Activated naive CD8-positive, alpha-beta T cell treated with anti-CD3 and anti-CD28 coated beads for 36 hours (primary cell): ENCODE measurements at places on chromosomes 2 and 18. TPM values are rescaled to one million over a fixed set of nuclear protein-coding genes. Genes with fewer than 3 reads are reported as not detected.

- H3K27ac ChIP-seq = no peak overlapping the region
- H3K4me3 ChIP-seq = no peak overlapping the region
- H3K4me1 ChIP-seq = peaks cover 69% of the 10 kb centered on the region
- peaks cover 47% of the 10 kb centered on the region for H3K36me3 ChIP-seq
- DNase-seq = no peak
Observed at GRCh38 chr2:233098618-233099017, 38.5 kb downstream of the INPP5D start.

GRCh38 chr2:85539361-85540132, 579 bp downstream of the MAT2A start:
- H3K4me3 ChIP-seq = peak overlapping the region; percentile 97
- peak overlapping the region; percentile 99 for H3K27ac ChIP-seq
- DNase-seq = peak; percentile 77
- peaks cover 50% of the 10 kb centered on the region for H3K4me1 ChIP-seq
- peaks cover 61% of the 10 kb centered on the region for H3K36me3 ChIP-seq

GRCh38 chr2:205797866-205798265, 115.6 kb downstream of the NRP2 start:
- H3K36me3 ChIP-seq = no peaks in the 10 kb centered on the region
- no peaks in the 10 kb centered on the region for H3K4me1 ChIP-seq
- no peak for DNase-seq
- peaks cover under 1% of the 10 kb centered on the region for H3K27me3 ChIP-seq

- no peak overlapping the region for H3K27ac ChIP-seq
- H3K4me3 ChIP-seq = no peak overlapping the region
- no peaks in the 10 kb centered on the region for H3K36me3 ChIP-seq
- no peaks in the 10 kb centered on the region for H3K27me3 ChIP-seq
Observed at GRCh38 chr2:167592441-167592840, 655.0 kb downstream of the STK39 start.

DNA sequence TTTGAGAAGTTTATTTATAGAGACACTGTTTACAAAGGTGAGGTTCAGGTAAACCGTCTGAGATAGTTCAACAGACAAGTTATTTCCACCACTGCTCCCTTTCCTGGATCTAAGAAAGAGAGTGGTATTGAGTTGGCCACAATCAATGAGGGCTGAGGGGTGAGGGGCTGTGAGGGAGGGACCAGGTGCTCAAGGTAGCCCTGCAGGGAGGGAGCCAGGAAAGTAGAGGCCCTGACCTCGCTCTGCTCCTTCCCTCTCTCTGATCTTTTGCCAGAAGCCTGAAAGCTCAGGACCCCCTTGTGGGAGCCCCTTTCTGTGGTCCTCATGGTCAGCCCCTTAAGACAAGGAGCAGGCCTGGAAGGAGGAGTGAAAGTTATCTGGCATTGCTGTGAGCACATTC, 29.8 kb downstream of the COL4A3 start:
- peaks cover 14% of the 10 kb centered on the region for H3K27me3 ChIP-seq
- no peak for DNase-seq

DNA sequence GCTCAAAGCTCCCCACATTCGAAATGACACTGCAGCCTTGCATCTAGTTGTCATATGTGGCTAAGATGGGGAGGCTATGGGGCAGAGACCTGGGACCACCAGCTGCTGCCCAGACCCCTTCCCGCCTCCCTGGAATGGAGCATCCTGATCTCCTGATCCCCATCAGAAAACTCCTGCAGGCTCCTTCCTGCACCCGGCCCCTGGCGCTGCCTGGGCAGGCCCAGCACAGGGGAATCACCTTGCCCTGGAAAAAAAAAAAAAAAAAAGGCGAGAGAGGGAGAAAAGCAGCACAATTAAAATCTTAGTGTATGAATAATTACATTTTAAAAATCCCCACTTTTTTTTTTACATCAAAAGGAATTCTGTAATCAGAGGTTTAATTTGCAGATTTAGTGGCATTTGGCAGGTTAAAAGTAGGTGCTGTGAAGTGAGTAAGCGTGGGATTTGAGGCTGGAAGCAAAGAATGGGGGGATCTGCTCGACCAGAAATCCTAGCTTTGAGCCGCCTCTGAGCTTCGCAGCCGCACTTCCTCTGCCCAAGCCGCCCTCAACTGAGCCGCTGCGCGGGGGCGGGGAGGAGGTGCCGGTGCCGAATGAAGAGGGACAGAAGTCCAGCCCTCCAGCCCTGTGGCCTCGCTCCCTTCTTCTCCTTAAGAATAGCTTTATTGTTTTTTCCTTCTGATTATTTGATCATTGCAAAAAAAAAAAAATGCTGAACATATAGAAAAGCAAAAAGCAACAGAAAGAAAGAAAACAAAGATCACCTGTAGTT, 30.0 kb downstream of the THNSL2 start:
- peak overlapping the region; percentile 27 for H3K4me3 ChIP-seq
- no peaks in the 10 kb centered on the region for H3K36me3 ChIP-seq
- H3K27ac ChIP-seq = no peak overlapping the region
- DNase-seq = peak; percentile 34
- peaks cover 81% of the 10 kb centered on the region for H3K27me3 ChIP-seq

- no peaks in the 10 kb centered on the region for H3K36me3 ChIP-seq
- no peaks in the 10 kb centered on the region for H3K4me1 ChIP-seq
- no peak overlapping the region for H3K4me3 ChIP-seq
Observed at GRCh38 chr2:53467467-53468180, 300.0 kb upstream of the CHAC2 start.

GRCh38 chr2:67309281-67309680, 87.9 kb upstream of the ETAA1 start:
- no peaks in the 10 kb centered on the region for H3K27me3 ChIP-seq
- DNase-seq = no peak
- H3K36me3 ChIP-seq = no peaks in the 10 kb centered on the region
- no peak overlapping the region for H3K4me3 ChIP-seq
- no peaks in the 10 kb centered on the region for H3K4me1 ChIP-seq

- H3K27me3 ChIP-seq = no peaks in the 10 kb centered on the region
- no peaks in the 10 kb centered on the region for H3K36me3 ChIP-seq
- H3K4me3 ChIP-seq = no peak overlapping the region
- H3K27ac ChIP-seq = no peak overlapping the region
- H3K4me1 ChIP-seq = no peaks in the 10 kb centered on the region
Observed at GRCh38 chr2:183614799-183615435, 490.7 kb downstream of the NUP35 start.

DNA sequence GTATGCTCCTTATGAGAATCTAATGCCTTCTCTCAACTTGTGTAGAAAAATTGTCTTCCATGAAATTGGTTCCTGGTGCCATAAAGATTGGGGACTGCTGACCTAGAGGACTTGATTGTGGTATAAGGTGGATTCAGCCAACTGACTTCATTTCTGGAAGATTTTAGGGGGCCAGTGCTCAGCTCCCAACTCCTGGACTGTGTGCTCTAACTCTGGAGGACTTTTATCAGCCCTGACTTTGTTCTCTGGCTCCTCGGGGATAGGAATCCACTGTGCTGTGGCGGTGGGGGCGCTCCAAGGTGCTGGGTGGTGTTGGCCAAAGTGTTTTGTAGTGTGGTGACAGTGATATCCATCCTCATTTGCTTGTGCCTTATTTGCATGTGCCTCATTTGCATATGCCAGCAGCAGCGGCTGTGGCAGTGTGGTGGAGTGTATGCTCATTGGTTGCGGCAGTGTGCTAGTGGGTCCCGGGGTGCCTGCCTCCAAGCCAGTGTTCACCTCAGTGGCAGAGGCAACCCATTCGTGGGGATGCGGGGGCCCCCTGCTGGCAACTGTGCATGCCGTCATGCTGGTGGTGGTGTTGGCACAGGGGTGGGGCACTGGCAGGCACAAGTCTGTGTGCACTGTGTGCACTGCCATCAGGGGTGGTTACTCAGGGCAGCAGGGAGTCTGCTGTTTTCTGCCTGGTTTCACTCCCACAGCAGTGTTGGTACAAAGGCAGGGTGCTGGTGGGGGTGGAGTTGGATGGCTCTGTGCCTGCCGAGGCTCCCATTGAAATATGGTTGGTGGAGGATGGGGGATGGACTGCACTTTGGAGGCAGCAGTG, 19.6 kb downstream of the EHBP1 start:
- H3K4me3 ChIP-seq = no peak overlapping the region
- no peak overlapping the region for H3K27ac ChIP-seq
- no peak for DNase-seq

GRCh38 chr2:202488671-202489070, 112.5 kb downstream of the BMPR2 start:
- no peaks in the 10 kb centered on the region for H3K4me1 ChIP-seq
- no peaks in the 10 kb centered on the region for H3K36me3 ChIP-seq
- no peak for DNase-seq
- no peak overlapping the region for H3K4me3 ChIP-seq

DNA sequence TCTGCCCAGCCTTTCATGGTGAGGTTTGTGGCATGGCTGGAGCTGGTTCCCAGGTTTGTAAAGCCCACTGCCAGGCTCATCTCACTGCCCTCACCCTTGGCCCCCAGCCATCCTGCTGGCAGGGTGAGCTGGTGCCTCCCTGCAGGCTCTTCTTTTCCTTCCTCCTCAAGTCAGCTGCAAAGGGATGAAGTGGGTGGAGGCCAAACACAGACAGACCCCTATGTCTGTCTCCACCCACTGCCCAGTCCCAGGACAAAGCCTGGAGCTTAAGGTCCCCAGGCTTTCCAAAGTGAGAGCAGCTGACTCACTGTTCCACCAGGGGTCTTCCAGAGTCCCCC, 92.0 kb downstream of the TNS1 start:
- DNase-seq = no peak
- no peaks in the 10 kb centered on the region for H3K36me3 ChIP-seq
- no peak overlapping the region for H3K27ac ChIP-seq
- H3K4me3 ChIP-seq = no peak overlapping the region
- H3K27me3 ChIP-seq = peaks cover 15% of the 10 kb centered on the region
- H3K4me1 ChIP-seq = peaks cover 2% of the 10 kb centered on the region

GRCh38 chr2:113058411-113058994, 495 bp upstream of the IL36RN start:
- H3K27ac ChIP-seq = no peak overlapping the region
- H3K27me3 ChIP-seq = no peaks in the 10 kb centered on the region
- no peak overlapping the region for H3K4me3 ChIP-seq
- no peak for DNase-seq
- peaks cover 17% of the 10 kb centered on the region for H3K36me3 ChIP-seq
- H3K4me1 ChIP-seq = peaks cover 5% of the 10 kb centered on the region

DNA sequence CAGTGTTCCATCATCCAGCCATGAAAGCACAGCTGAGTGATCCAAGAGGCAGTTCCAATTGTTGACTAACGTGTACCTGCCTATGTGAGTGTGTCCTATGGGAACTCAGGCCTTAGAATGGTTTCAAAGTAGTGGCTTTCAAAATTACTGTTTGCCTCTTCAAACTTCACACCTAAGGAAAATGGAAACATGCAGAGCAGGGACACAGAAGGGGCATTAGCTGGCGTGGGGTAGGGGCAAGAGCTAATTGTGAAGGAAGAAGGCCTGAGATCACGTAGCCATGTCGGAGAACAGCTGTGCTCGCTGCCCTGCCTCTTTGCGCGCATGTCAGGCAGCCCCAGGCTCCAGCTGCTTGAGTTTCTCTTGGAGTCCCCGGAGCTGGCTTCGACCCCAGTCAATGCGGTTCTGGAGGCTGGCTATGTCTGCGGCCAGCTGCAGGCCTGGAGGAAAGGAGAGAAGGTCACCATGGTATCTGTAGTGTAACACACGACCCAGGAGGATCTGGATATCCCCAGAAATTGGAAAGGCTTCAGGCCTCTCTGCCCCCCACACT, 3.8 kb upstream of the IMP4 start:
- H3K36me3 ChIP-seq = peaks cover 16% of the 10 kb centered on the region
- no peak for DNase-seq

DNA sequence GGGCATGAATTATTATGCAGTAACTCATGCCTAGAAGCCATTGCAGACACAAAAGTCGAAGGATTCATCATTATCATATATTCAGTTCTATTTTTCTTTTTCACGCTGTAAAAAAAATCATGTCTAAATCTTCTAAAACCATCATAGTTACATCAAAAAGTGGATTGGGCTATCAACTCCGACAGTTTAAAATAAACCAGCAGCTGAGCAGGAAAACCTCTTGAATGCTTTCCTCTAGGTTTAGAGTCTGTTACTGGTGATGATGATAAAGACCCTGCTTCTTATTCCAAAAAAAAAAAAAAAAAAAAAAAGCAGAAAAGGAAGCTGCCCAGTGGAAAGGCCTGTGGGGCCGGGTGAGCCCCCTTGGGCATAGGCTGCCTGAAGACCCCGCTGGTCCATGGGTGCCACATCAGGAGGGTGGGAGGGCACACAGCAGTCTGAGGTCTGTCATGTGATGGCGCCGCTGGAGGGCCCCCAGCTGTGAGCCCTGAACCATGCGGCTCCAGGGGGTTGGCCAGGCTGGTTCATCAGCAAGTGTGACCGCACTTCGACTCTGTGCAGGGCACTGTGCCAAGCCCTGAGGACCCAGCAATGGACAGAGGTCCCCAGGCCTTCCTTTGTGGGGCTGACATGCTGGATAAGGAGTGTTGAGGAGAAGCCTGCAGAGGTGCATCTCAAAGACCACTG, 199.6 kb downstream of the EIPR1 start:
- no peak overlapping the region for H3K4me3 ChIP-seq
- H3K27ac ChIP-seq = no peak overlapping the region
- no peaks in the 10 kb centered on the region for H3K4me1 ChIP-seq
- H3K36me3 ChIP-seq = peaks cover 6% of the 10 kb centered on the region
- H3K27me3 ChIP-seq = no peaks in the 10 kb centered on the region
- no peak for DNase-seq

- peaks cover 3% of the 10 kb centered on the region for H3K27me3 ChIP-seq
- no peak overlapping the region for H3K27ac ChIP-seq
- DNase-seq = no peak
- no peak overlapping the region for H3K4me3 ChIP-seq
- H3K4me1 ChIP-seq = no peaks in the 10 kb centered on the region
Observed at GRCh38 chr2:14619441-14619840, 13.1 kb upstream of the LRATD1 start.

- peaks cover 18% of the 10 kb centered on the region for H3K36me3 ChIP-seq
- H3K4me3 ChIP-seq = no peak overlapping the region
- no peak for DNase-seq
- H3K4me1 ChIP-seq = peaks cover 32% of the 10 kb centered on the region
- H3K27me3 ChIP-seq = no peaks in the 10 kb centered on the region
- H3K27ac ChIP-seq = no peak overlapping the region
Observed at GRCh38 chr2:39781697-39782096, 2.6 kb upstream of the THUMPD2 start.

GRCh38 chr2:231781798-231782726, 980 bp upstream of the PDE6D start:
- DNase-seq = peak; percentile 17
- H3K4me1 ChIP-seq = peaks cover 51% of the 10 kb centered on the region
- no peaks in the 10 kb centered on the region for H3K27me3 ChIP-seq
- H3K27ac ChIP-seq = peak overlapping the region; percentile 93
- H3K4me3 ChIP-seq = peak overlapping the region; percentile 87

DNA sequence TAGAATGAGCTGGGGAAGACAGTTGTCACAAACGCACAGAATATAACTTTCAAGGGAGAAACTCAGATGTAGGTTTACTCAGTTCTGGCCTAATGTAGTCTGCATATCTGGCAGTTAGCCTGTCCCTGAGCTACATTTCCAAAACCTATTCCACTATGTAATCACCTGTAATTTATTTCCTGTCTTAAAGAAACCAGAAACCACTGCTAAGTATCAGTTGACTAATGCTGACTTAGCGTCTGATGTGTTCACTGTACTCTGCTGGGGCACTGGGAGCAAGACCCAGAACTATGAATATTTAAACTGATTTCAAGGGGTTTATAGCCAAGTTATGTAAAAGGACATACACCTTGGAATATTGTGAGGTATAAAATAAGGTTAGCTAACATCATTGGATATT, 1995.2 kb upstream of the PIK3C3 start:
- H3K4me3 ChIP-seq = no peak overlapping the region
- H3K27ac ChIP-seq = no peak overlapping the region
- H3K27me3 ChIP-seq = no peaks in the 10 kb centered on the region
- H3K36me3 ChIP-seq = no peaks in the 10 kb centered on the region
- no peak for DNase-seq
- H3K4me1 ChIP-seq = no peaks in the 10 kb centered on the region

Gene NPHP1
- 1.6 TPM for total RNA-seq

Gene NTSR2
- not detected for total RNA-seq

Gene TGOLN2
- 77.2 TPM for total RNA-seq

Gene ATP5F1A
- total RNA-seq = 519 TPM

Gene CNTNAP5
- not detected for total RNA-seq

Gene SLC16A14
- total RNA-seq = 1.0 TPM
